ENCODE measurements at places on chromosomes 11 and 22.

DNA sequence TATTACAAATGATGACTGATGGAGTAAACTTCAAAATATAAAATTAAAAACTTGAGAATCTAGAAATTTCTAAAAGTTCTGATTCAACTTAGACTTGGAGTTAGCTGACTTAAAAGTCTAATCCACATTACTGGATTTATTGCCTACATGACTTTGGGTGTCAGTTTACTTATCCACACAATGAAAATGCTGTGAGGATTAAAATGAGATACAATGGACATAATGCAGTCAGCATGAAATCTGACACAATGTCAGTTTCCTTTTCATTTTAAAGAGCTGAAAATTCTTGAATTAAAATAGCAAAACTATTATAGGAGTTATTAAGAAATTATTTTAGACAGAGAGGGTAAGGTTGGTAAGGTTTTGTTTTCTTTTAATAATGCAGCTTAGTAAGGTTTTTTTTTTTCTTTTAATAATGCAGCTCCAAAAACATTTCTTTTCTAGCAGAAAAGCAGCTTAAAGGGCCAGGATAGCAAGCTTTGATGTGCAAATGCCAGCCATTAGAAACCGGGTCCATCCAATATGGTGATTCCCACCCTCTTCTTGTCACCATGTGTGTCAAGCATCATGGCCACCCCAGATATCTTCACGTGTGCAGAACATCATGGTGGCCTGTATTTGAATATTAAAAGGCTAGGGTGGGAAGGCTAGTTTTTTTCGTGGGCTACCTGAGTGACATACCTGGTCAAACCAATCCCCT is 18.9 kb downstream of the APIP start:
- H3K4me1 ChIP-seq: no peaks in the 10 kb centered on the region
- H3K27me3 ChIP-seq: no peaks in the 10 kb centered on the region
- DNase-seq: no peak
- no peak overlapping the region for H3K4me3 ChIP-seq
- no peak overlapping the region for H3K27ac ChIP-seq

DNA sequence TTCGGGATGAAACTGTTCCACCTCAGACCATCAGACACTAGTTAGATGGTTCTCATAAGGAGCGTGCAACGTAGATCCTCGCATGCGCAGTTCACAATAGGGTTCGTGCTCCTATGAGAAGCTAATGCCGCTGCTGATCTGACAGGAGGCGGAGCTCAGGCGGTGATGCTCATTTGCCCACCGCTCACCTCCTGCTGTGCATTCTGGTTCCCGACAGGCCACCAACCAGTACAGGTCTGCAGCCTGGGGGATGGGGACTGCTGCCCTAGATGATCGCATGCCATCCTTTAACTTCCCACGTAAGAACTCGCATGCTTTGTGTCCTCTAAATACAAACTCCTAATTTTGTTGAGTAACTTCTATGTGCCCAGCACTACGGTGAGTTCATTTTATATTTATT is 62.6 kb downstream of the EFCAB6 start:
- no peak for DNase-seq
- H3K27me3 ChIP-seq: no peaks in the 10 kb centered on the region
- H3K27ac ChIP-seq: no peak overlapping the region
- H3K4me3 ChIP-seq: no peak overlapping the region
- no peaks in the 10 kb centered on the region for H3K4me1 ChIP-seq

DNA sequence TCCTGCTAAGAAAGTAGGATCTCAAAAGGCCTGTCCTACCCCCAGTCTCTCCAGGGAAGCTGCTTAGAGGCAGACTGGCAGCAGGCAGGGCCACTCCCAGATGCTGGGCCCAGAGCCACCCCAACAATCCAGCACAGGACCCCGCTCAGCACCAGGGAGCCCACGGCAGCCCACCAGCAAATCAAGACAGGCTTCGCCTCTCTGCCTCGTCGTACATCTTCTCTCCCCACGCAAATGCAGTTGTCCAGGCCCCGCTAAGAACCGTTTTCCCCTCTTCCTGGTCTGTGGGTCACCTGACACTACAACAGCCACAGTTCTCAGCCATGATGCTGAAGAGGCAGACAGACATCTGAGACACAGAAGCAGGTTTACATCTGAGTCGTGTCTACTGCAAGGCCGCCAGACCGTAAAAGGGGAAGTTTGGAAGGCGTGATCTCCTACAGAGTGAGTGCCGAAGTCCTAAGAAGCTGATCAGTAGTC is 51.1 kb downstream of the IGSF9B start:
- no peak overlapping the region for H3K4me3 ChIP-seq
- H3K27me3 ChIP-seq: no peaks in the 10 kb centered on the region
- H3K4me1 ChIP-seq: no peaks in the 10 kb centered on the region
- no peak overlapping the region for H3K27ac ChIP-seq

GRCh38 chr11:128725630-128726319 is 31.9 kb downstream of the FLI1 start:
- H3K4me1 ChIP-seq: peaks cover 5% of the 10 kb centered on the region
- peak overlapping the region; percentile 55 for H3K27ac ChIP-seq
- no peak overlapping the region for H3K4me3 ChIP-seq
- DNase-seq: no peak
- no peaks in the 10 kb centered on the region for H3K27me3 ChIP-seq
